ENCODE measurements at places on chromosomes 6 and 20. TPM values are rescaled to one million over a fixed set of nuclear protein-coding genes. Genes with fewer than 3 reads are reported as not detected.

The THBD gene
- total RNA-seq: 326 TPM

The SLC35F1 gene
- not detected for total RNA-seq

DNA sequence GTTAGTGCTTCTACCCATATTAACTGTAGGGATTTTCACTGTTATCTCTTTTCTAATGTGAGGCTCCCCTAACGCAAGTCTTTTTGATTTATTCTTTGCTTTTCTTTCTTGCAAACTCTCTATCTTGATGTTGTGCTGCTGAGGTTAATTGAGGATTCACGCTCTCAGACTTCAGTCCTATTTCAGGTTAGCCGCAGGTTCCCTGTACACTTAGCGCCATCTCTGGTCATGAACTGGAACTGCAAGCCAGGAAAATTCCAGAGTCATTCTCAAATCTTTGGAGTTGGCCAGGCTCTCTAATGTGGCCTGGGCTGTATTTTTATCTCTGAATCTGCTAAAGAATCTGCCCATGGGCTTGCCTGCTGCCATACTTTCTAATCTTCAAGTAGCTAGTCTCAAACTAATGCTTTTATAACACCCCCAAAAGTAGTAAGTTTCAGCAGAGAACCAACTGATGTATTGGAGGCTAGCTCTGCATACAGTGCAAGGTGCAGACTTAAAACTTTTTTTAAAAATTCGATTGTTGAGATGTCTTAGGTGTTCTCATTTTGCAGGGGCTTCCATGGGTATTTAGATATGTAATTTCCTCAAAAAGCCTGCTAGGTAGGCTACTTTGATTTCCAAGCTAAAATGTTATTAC, 91.1 kb upstream of the OPRM1 start:
- peak; percentile 65 for DNase-seq

DNA sequence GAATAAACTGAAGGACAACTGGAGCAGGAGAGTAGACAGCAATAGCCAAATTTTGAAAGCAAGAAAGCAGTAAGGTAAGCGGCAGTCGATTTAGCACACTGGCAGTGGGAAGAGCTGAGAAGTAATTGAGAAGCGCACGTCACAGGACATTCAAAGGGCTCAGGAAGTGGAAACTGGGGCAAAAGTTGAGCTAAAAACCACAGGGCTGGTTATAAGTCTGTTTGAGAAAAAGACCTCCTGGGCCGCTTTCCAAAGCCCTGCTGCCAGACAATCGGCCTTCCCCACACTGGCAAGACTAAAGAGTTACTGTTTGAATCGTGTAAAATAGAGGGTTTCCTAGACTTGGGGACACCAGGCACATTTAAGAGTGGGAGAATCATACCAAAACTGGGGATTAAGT, 161.4 kb downstream of the DNAH8 start:
- no peak for DNase-seq

DNA sequence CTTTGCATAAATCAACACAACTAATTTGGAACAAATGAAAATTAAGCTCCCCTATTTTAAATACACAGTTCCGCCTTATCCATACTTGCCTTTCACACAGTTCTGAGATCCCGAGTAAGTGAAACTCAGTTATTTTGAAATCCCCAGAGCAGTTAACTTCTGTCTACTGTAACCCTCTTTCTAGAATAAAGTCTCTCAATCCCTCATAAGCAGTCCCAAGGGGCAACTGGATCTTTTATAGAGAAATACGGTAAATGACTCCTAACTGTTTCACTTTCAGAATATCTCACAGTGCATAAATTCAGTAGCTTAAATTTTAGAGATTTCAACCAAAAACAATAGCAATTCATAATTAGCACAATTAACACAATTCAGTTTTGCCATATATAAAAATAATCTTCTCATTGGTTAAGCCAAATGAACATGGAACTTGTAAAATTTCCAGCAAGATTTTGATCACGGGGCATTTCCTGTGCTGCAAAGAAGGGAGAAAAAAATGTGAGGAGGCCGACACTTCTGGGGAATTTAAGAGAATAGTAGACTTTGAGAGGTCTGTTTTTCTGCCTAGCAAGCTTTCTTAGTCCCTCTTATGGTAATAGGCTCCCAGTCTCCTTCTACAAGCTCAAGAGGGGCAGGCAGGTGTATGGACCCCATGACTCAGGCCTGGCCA, 78.3 kb downstream of the KIF6 start:
- DNase-seq: no peak

The AHCY gene
- total RNA-seq: 93.8 TPM

GRCh38 chr20:51926670-51927305, 124.5 kb upstream of the SALL4 start:
- DNase-seq: no peak

- no peak for DNase-seq
Observed at GRCh38 chr6:11011787-11012234, 32.3 kb downstream of the ELOVL2 start.

DNA sequence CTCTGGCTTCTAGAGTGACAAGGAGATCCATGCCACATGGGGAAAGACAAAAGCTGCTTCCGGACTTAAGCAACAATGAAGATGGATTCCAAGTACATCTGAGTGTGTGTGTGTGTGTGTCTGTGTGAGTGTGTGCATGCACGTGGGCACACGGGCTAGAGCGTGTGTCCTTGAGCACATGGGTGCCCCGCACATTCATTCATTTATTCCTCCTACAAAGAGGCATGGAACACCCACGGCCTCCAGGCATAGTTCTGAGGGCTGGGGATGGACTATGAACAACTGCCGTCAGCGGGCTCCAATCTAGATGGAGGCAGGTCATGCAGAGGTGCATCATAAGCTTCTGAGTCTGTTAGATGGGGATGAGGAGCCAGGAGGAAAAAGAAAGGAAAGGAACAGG, 49.1 kb downstream of the GRM4 start:
- no peak for DNase-seq

DNA sequence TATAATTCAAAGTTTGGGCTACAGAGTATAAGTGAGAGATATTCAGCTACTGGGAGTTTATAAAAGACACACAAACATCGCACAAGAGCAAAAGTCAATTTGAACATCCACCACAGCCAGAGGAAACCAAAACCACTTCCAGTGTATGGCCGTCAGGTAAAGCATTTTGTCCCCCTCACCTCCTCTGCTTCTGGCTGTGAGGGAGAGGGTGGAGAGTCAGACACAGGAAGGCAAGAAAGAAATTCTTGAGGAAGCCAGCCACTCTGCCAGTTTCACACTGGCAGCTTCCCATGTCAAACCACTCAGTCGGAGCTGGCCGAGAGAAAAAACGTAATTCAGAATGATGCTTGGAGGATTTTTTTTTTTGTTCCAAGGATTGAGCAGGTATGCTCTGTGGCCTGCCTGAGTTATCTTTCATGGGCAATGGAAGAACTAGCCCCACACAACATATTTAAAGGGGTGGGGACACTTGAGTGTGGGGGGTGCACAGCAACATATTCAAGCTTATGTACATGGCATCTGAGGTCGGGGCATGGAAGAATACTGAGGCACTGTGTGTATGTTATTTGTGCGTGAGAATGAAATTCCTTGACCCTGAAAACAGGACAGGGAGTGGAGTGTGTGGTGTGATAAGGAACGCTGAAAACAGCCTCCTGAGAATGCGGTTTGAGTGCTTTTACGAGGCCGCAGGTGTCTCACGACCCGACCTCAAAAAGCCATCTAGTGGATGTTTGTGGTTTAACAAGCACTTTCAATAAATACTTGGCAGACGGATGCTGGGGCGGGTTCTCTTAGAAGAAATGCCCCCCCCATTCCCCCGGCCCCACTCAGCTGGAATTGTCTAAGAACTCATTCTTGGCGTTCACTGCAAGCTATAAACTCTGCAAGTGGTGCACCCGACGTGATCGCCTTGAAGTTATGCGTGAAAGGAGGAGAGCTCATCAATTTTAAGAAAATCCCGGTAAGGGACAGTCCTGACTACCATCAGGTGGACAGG, 27.5 kb upstream of the ZBTB22 start:
- DNase-seq: no peak

The VNN1 gene
- total RNA-seq: not detected

The PDYN gene
- not detected for total RNA-seq

DNA sequence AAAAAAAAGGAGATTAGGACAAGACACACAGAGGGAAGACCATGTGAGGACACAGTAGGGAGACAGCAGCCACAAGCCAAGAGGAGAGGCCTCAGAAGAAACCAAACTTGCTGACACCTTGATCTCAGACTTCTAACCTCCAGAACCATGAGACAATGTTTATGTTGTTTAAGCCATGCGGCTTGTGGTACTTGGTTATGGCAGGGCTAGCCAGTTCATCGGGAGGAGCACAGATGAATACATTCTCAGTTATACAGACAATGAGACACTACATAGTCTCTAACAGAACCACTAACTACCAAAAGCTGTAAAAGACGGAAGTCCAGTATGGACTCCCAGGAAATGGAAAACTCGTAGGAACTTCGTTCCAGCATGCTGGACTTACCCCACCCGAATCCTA, 116.8 kb downstream of the MBOAT1 start:
- no peak for DNase-seq

- DNase-seq: peak; percentile 72
Observed at GRCh38 chr6:46234156-46234556, 63.4 kb upstream of the ENPP5 start.

GRCh38 chr20:45788351-45788750, 3.3 kb downstream of the WFDC3 start:
- DNase-seq: no peak

- DNase-seq: no peak
Observed at GRCh38 chr20:10667560-10668167, 6.1 kb downstream of the JAG1 start.

The ANKRD66 gene
- total RNA-seq: not detected

DNA sequence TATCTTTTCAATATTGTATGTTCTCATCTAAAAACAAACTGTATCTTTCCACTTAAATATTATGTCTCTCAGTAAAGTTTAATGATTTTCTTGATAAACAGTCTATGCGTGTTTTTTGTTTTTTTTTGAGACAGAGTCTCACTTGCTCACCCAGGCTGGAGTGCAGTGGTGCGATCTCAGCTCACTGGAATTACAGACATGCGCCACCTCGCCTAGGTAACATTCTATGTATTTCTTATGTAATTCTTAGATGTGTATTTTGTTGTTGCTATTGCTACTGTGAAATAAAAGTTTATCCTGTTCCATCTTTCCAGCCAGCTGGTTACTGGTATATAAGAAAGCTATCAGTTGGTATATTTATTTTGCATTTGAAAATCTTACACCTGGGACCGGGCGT, 29.4 kb downstream of the ABHD12 start:
- no peak for DNase-seq

DNA sequence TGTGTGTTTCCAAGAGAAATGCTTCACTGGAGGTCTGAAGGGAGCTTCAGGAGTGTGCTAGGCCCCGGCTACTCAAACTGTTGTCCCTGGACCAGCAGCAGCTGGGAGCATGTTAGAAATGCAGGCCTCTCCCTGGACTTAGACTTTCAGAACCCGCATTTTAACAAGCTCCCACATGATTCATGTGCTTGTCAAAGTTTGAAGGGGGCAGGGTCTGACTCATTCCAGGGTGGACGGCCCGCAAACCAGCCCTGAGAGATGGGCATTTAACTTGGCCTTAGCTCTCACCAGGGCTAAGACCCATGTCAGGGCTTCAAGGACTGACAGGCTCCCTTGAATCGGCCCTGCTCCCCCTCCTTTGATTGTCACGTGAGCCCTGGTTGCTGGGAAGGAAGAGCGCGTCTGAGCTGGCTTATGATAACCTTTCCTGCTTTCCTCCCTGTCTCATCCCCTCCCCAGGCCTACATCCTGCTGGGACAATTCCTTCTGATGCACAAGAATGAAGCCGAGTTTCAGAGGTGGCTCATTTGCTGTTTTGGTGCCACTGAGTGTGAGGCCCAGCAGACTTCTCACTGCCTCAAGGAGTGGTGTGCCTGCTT, 35.5 kb downstream of the BANF2 start:
- DNase-seq: no peak

DNA sequence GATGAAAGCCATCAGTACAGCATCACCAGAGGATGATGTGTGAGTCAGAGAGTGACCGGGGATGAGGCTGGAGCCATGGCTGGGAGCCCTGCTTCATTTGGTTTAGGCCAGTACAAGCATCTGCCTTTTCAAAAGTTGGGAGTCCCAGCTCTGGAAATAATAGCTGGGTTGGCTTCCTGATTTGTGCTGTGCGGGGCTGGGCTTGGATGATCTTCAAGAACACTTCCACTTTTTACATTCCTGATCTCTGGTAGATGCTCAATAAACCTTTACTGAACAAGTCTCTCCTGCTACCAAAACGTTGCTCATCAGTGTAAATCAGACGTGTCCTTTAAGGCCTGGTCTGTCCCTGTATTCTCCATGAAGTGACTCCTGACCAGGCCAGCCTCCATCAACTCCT, 44.1 kb upstream of the ADGRF4 start:
- no peak for DNase-seq

DNA sequence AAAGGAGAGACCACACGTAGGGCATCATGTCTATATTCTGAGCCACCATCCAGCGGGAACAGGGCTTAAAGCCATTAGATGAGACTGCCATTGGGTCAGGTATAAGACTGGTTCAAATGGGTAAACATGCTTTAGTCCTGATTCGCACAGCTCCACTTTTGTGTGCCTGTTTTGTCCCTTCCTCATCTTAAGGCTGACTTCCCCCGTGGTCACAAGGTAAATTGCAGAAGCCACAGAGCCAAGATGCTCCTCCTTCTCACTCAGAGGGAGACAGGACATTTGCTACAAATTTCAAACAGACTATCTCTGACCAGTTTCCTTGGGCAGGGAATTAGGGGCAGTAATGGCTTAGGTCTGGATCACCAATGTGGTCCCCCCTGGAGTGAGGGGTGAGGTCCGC, 11.4 kb upstream of the IFNGR1 start:
- DNase-seq: no peak

DNA sequence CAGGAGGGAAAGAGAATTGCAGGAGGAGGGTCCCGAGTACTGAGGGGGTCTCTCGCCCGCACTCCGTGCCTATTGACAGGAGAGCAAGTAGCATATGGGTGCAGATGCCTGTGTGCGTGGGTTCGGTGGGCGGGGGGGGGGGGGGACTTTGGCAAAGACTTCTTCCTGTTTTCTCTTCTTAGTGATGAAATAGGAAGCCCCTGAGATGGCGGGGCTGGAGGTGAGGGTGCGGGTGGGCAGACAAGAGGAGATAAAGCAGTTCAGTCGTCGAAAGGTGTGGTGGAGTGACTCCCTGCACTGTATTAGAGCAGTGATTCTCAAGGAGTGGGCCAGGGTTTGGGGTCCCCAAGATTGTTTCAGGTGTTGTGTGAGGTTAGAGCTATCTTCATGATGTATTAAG, 3.7 kb downstream of the NAA20 start:
- DNase-seq: no peak

DNA sequence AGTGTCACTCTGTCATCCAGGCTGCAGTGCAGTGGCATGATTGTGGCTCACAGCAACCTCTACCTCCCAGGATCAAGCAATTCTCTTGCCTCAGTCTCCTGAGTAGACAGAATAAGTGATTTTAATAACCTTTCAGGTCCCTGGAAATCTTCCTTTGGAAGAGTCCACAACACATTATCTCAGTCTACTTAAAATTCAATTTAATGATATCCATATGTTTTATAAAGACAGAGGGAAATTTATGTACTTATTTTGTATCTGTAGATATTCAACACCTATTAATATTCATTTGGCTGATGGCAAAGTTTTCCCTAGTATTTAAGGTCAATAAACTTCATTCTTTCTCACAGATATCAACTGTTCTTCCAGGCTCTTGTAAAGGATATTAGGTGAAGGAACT, 881.4 kb upstream of the GJE1 start:
- DNase-seq: no peak

The MLN gene
- not detected for total RNA-seq

The ZNF334 gene
- total RNA-seq: not detected

The KCNB1 gene
- total RNA-seq: not detected

The MAS1L gene
- total RNA-seq: not detected

The PPP1R16B gene
- 26.4 TPM for total RNA-seq

Data from ascending aorta (tissue), 2 donors.